Stimulated activated CD4-positive, alpha-beta T cell treated with anti-CD3 and anti-CD28 coated beads, Interleukin-1b, Interleukin-23, amount 100 ng/mL, for 4 hours (primary cell): ENCODE measurements at places on chromosomes 7 and 10.

DNA sequence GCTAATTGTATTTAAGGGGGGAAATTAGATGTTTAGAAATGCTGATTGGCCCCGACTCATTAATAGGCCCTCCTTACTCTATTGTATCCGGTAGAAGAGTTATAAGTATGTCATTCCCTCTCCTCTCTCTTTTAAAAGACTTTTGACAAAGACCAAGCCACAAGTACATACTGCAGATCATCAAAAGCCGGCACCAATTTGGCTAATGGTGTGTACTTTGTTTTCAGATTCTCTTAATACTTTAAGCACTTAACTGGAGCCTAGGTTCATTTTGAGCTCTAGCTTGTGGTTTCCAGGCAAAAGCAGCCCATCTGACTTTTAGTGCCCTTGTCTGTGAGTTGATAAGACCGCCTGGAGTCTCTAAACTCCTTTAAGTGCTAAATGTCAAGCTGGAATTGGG lies 210.0 kb upstream of the LYZL1 start:
- no peak for DNase-seq

DNA sequence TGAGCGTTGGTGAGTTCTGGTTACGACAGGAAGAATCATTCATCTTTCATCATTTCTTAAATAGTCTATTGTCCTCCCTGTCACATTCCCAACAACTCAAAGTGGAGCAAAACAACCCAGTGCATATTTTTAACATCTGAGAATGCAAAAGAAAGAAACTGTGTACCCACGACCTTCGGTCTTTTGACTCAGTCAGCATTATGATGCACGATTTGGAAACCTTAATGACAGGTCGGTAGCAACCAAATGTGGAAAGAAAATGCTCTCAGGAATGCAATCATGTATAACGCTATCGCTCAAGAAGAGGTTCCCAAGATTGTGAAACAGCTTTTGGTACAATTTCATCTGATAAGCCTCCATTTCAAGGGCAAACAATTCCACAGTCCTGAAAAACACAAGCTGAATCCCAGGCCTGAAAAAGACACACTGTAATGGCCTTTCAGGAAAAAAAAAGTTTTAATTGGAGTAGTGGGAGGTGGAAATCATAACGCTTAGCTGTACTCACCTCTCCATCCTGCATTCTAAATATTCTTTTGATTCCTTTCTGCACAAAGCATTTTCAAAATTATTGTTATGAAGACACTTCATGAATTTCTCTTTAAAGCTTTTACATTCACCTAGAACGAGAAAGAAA lies 2.6 kb downstream of the COX19 start:
- no peak for DNase-seq

- DNase-seq: no peak
Measured at GRCh38 chr7:155266440-155266839, 31.2 kb upstream of the INSIG1 start.

- DNase-seq: peak; percentile 55
Measured at GRCh38 chr10:6052247-6053221, 9.6 kb downstream of the IL2RA start.

DNA sequence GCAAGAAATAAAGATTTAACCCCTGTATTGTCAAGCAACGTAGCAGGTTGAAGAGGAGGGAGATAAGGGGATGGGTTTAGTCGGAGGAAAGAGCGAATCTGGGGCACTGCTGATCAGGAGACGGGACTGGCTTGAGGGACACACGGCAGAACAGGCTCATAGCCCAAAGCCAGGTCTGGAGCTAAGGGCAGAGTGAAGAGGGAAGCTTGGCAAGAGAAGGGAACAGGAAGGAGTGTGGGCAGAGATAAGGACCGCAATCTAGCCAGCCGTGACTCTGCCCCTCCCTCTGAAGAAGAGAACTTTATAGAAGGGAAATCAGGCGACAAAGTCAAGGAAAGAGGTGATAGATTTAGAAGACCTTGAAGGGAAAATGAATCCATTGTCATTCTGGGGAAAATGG lies 67.6 kb downstream of the CAV1 start:
- no peak for DNase-seq
